ENCODE measurements at places on chromosomes 4 and X. TPM values are rescaled to one million over a fixed set of nuclear protein-coding genes. Genes with fewer than 3 reads are reported as not detected.

IBSP gene
- polyA plus RNA-seq: not detected

FAM47A gene
- not detected for polyA plus RNA-seq

PKD2 gene
- 33.4 TPM for polyA plus RNA-seq

MAGEA9B gene
- polyA plus RNA-seq: not detected

SLC10A4 gene
- polyA plus RNA-seq: 1.2 TPM

RIPPLY1 gene
- polyA plus RNA-seq: not detected

CD38 gene
- 1.4 TPM for polyA plus RNA-seq

ANKRD17 gene
- polyA plus RNA-seq: 18.3 TPM

MAP7D2 gene
- 0.46 TPM for polyA plus RNA-seq

MSANTD1 gene
- polyA plus RNA-seq: 0.24 TPM

FABP2 gene
- not detected for polyA plus RNA-seq

SMIM31 gene
- 0.09 TPM for polyA plus RNA-seq

NSG1 gene
- 10.5 TPM for polyA plus RNA-seq

HERC5 gene
- polyA plus RNA-seq: 6.5 TPM

CITED1 gene
- polyA plus RNA-seq: 0.56 TPM
